ENCODE measurements at places on chromosomes 5 and 9. TPM values are rescaled to one million over a fixed set of nuclear protein-coding genes. Genes with fewer than 3 reads are reported as not detected.

CTXN3 gene
- total RNA-seq = 12.6 TPM

SPATA31D3 gene
- total RNA-seq = not detected

FOXI1 gene
- total RNA-seq = not detected

FUT7 gene
- not detected for total RNA-seq

F2R gene
- total RNA-seq = 1.5 TPM

LCN1 gene
- total RNA-seq = 0.70 TPM

TSSK1B gene
- total RNA-seq = not detected

TRPM6 gene
- total RNA-seq = 2.6 TPM

GRM6 gene
- not detected for total RNA-seq

Measured in dorsolateral prefrontal cortex (tissue), 122 donors.